ENCODE measurements at places on chromosomes 6 and 20.

DNA sequence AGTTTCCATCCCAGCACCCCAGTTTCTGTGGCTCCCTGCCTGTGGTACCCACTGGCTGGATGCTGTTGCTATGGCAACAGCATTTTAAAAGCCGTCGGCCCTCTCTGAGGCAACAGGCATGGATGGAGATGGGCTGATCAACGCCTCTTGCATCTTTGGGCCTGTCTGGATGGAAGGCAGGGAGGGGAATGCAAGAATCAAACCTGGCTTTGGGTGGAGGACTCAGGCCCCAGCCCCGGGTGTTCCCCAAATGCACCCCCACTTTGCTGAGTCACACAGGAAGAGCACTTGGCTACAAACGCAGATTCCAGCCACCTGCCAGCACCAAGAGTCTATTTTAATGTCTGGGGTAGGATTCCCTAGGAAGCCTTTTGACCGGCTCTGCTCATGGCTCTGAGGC is 45.7 kb upstream of the TGM2 start:
- DNase-seq: no peak

GRCh38 chr6:114080891-114081510 is 110.1 kb upstream of the HDAC2 start:
- no peak for DNase-seq

DNA sequence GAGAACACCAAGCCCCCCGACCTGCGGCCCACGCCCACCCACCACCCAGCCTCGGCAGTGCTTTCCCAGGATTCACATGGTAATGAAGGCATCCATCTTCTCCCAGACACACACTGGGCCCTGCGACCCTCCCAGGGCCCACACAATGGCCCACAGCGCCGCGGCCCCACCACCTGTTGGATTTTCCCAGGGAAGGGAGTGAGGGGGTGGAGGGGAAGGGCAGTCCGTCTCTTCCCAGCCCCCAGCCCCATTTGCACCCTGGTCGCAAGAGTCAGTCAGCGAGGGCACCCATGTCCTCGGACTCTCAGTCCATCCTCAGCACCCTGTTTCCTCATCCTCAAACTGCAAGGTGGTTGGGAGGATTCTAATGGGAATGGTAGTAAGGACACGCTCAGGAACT is 23.7 kb upstream of the ID1 start:
- no peak for DNase-seq

DNA sequence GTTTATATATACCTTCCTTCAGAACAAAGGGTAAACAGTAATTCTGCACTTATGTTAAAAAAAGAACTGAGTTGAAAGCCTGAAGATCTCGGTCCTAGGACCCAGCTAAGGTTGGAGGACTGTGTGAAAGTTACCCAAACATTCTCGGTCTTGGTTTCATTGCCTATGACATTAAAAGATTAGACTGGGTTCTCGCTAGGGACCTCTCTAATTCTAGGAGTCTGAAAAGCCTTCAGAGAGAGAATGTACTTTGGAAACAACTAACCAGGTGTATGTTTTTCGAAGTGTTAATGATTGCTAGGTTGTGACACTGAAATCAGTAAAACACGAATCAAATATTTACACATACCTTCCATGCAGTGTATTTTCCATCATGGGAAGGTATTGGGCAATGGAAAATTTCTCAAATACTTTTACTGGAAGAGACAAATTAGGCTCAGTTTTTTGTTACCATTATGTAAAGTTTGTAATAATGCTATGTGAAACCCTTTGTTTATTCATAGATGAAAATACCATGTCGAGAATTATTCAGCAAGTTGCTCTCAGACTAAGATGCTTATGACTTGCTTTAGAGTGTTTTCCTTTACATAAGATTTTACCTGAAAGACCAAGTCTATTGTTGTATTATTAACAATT is 113.7 kb upstream of the LOC128125822 start:
- DNase-seq: no peak

DNA sequence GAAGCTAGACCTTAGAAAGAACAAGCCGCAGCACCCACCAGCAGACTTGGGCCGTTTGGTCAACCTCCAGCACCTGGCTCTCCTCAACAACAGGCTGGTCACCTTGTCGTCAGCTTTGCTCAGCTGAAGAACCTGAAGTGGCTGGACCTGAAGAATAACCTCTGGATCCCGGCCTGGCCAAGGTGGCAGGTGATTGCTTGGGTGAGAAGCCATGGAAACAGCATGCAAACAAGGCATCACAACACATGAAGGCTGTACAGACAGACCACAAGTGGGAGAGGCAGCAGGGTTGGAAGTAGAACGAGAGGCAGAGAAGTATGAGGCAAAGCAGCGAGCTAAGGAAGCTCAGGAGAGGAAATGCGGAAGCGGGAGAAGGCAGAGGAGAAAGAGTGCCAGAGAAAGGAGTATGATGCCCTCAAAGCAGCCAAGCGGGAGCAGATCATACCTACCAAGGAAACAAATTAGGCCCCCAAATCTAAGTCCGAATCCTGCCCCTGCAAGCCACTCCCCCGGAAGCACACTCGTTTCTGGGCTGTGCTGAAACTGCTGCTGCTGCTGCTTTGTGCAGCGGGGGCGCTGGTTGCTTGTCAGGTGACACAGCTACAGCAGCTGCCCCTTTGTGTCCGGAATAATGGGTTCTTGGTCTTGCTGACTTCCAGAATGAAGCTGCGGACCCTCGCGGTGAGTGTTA is 121.6 kb upstream of the LGSN start:
- no peak for DNase-seq

DNA sequence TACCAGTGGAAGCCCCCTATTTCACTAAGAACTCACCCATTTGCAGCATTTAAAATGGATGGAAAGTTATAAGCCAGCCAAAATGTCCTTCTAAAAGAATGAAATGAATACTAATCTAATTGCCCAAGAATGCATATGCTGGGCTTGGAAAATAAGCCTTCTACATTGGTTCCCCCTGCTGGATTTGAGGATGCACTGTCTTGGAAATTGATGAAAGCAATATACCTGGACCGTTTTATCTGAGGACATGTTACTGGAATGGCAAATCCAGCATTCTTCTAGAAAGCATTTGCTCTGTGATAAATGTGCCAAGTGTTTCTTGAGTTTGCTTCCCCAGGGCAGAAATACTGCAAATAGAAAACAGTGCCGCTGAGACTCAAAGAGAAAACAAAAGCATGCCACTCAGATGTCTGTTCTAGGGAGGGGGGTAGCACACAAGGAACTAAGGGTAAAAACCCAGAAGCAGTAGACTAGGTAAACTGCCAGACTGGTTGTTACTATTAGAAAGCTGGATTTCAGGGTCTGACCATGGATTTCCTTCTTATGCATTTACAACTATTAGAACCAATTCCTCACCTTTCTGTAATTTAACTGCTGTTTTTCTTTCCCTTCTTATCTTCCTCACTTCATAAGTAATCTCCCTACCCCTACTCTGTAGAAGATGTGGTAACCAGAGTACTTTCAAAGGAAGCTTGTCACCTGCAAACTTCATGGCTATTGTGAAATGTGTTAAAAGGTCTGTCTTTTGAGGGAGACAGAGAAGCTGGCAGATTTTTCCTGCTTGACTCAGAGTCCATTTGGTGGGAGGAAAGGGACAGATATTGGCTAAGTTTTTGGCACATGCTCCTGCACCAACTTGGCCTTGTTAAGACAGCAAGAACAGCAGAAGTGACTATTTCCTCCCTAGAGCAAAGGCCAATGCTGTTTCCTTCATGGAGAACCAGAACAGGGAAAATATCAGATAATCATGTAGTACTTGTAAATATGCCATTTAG is 642.6 kb downstream of the KIF16B start:
- DNase-seq: peak; percentile 23

DNA sequence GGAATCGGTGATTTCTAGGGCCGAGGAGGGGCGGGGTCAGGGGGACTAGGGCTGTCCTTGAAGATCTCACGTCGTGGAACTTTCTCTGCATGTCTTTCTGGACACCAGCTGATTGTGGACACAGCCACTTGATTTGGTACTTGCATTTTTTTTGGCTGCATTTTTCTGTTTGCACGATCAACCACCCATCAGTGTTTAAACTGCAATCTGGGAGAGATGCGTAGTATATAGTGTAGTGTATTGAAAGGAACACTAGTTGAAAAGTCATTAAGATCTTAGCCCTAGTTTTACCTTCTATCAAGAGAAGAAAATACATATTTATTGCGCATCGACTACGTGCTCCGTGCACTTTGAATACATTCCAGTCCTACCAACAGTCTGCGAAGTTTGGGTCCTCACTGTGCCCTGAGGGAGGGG is 657 bp downstream of the NT5DC1 start:
- no peak for DNase-seq

- no peak for DNase-seq
Observed at GRCh38 chr6:45667300-45667699, 289.6 kb upstream of the SUPT3H start.

- no peak for DNase-seq
Observed at GRCh38 chr20:13638162-13638495, 603 bp downstream of the TASP1 start.

- no peak for DNase-seq
Observed at GRCh38 chr6:55713436-55713835, 134.4 kb upstream of the HMGCLL1 start.

- DNase-seq: no peak
Observed at GRCh38 chr6:51554029-51554428, 533.4 kb downstream of the PKHD1 start.

DNA sequence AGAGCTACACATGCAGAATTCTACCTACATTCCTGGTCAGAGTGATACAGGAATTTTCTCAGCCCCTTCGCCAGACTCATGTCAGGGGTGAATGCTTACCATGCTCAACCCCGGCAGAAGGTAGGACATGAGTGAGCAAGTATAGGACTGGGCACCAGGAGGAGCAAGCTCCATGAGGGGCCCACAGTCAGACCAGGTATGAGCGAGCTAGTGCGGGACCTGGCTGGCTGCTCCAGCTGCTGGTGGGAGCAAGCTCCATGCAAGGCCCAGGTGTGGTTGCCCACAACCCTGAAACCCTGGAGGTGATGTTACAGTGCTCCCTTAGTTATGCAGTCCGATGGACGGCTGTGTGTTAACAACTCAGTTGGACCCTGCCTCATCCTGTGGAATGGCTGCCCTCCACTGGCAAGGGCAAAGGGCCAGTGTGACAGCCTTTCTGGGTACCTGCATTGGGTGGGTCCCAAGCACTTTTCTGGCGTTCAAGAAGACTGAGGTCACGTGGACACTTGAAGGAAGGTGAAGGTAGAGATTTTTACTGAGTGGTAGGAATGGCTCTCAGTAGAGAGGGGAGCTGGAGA is 503.5 kb upstream of the CITED2 start:
- DNase-seq: no peak

GRCh38 chr20:9480066-9480465 is 34.3 kb upstream of the LAMP5 start:
- DNase-seq: no peak

GRCh38 chr6:155050311-155050710 is 55.2 kb downstream of the TIAM2 start:
- no peak for DNase-seq

DNA sequence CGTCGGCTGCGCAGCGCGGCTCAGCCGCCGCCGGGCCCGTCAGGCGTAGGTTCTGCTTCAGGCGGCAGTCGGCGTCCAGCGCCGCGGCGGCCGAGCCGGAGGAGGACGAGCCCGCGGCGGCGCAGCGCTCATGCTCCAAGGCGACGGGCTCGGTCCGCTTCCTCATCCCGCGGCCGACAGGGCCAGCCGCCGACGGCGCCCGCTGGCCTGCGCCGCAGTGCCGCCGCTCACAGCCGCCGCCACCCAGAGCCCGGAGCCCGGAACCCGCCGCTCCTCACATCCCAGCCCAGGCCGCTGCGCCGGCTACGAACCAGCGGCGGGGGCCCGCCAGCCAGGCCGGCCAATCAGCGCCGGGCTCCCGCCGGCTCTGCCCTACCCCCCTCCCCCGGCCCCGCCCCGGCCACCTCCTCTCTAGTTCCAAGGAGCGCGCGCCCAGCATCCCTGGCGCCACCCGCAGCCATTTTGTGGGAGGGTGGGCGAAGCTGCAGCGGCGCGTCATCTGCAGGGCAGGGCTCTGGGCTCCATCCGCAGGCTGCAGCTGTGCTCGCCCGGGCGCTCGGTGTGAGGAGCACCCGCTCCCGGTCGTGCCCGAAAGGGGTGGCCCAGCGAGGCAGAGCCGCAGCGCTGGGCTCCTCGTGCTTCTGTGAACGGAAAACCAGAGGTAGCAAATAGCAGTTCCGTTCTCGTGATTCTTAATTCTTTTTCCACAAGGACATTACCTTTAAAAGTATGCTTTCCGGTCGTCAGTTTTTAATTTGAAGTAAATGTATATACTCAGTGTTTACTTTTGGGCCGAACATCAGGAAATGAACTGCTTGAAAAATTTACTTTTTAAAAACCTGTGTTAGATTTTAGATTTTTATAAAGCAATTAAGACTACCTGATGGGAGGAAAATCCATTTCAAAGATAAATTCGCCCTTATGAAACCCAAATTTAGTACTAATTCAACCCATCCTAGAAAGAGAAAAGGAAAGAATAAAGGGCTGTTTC is at the start of gene ABHD12:
Gene ABHD12, minus strand, starts transcription at position 298 of the 991 bp plus-strand sequence. Its CDS starts 132 bp downstream, at position 166.
- no peak for DNase-seq

GRCh38 chr20:33415948-33416347 is 14.6 kb upstream of the CDK5RAP1 start:
- no peak for DNase-seq

- peak; percentile 68 for DNase-seq
Observed at GRCh38 chr6:25223490-25223991, 55.6 kb upstream of the CARMIL1 start.

- no peak for DNase-seq
Observed at GRCh38 chr6:169365567-169366257, 112.1 kb upstream of the THBS2 start.

- DNase-seq: no peak
Observed at GRCh38 chr6:148395583-148396101, 53.0 kb downstream of the SASH1 start.

DNA sequence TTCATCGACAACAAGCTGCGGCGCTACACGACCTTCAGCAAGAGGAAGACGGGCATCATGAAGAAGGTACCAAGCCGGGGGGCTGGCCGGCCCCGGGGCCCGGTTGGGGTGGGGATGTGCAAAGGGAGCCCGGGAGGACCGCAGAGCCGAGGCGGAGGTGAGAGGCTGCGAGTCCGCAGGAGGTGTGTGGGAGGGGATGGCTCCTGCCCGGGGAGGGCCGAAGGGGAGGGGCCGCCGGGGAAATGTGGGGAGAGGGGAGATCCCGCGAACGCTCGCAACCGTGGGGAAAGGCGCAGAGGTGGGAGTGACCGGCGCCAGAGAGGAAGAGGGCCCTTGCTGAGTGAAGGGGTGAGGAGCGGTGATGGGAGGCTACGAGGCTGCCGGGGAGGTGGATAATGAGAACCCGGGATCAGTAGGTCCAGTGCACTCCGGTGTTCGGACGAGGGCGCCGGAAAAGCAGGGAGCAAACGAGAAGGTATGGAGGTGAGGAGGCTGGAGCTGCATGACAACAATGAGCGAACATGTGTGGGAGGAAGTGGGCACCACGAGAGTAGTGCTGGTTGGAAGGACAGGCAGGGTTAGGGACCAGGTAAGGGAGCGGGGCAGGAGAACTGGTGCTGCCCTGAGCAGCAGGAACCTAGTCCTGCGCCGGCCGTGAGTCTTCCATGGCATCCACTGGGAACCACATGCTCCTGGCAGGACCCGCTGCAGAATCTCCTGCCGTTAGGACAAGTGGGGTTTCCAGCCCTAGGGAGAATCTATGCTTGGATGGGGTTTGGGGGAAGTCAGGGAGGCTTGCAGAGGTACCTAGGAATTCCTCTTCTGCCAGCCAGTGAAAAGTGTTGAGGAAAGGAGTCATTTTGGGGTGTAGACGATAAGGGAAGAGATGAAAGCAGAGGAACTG is 1.3 kb downstream of the SRF start:
- DNase-seq: no peak

Data from glomerular endothelial cell (primary cell).